Daoy (cell line): ENCODE measurements at places on chromosomes 5 and 9. TPM values are rescaled to one million over a fixed set of nuclear protein-coding genes. Genes with fewer than 3 reads are reported as not detected.
A peak's percentile ranks its signal among the peaks of the same experiment; 100 is the strongest.

The CHD1 gene
- total RNA-seq = 46.7 and 51.3 TPM in 2 replicates

DNA sequence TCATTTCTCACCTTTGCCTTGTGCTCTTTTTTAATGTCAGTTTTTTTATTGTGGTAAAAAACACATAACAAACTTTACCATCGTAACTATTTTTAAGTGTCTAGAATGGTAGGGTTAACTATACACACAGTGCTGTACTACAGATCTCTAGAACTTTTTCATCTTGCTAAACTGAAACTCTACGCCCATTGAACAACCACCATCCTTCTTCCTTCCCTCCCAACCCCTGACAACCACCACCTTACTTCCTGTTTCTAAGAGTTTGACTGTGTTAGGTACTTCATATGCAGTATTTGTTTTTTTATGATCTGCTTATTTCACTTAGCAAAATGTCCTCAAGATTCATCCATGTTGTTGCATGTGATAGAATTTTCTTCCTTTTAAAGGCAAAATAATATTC, 54.9 kb downstream of the PSAT1 start:
- DNase-seq = no peak

GRCh38 chr9:69893057-69893456, 72.4 kb downstream of the CFAP95 start:
- no peak for DNase-seq

DNA sequence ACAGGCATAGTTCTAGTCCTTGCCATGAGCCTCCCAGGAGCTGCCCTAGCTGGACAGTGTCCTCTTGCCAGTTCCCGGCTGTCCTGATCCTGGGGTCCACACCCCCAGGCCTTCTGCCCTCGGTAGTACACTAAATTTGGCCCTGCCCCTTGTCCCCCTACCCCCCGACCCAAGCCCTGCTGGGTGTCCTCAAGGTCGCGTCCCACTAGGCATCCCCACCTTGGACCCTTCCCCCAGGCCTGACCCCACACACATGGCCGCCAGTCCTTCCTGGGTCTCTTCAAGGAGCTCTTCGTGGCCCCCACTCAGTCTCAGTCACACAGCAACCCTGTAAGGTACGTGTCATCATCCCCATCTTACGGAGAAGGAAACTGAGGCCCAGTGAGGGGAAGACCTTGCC, 40.0 kb upstream of the PHYKPL start:
- no peak for DNase-seq

- no peak for DNase-seq
These were observed 39.3 kb upstream of the CTSL start for GRCh38 chr9:87686520-87687090.

DNA sequence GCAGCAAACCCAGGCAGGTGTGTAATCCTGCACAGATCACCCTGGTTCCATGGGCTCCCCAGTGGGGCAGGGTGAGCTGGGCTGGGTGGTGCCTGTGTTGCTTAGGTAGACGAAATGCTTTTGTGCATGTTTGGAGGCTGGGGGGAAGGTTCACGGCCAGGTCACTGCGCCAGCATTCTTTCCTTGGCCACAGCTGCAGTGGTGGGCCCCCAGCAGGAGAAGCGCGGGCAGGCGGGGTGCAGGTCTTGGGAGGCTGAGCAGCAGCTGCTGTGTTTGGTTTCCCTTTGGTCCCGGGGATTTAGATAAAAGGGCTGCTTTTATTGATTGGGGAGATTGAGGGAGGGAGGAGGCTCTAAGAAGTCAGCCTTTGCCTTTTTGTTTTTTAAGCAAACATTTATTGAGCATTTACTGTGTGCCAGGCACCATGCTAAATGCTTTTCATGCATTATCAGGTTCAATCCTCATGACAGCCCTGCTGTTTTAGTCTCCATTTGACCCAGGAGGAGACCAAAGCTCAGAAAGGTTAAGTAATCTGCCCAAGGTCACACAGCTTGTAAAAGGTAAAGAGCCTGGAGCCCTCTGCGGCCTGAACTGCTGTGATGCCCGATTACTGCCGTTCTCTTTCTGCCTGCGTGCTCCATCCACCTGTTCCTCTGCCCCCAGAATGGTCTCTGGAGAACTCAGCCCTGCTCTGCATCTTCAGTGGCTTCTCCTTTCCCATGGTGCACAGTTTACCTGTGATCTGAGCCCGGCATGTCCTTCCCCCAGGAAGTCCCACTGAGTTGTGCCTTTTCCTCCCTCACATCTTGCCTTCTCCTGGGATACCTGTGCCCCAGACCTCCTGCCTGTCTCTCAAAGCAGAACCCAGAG, 94.4 kb downstream of the MACROH2A1 start:
- peak; percentile 57 for DNase-seq
